Caki2 (cell line): ENCODE measurements at places on chromosomes 16 and 17. TPM values are rescaled to one million over a fixed set of nuclear protein-coding genes. Genes with fewer than 3 reads are reported as not detected.

- DNase-seq = no peak
Observed at GRCh38 chr16:85281181-85281580, 168.9 kb upstream of the CIBAR2 start.

- DNase-seq = no peak
Observed at GRCh38 chr16:89613231-89613953, at the start of gene DPEP1. Gene DPEP1, plus strand, starts transcription at chr16:89613642. Its CDS starts 16,769 bp downstream, at chr16:89630411.

Gene OR4D1
- not detected in 2 replicates for total RNA-seq

DNA sequence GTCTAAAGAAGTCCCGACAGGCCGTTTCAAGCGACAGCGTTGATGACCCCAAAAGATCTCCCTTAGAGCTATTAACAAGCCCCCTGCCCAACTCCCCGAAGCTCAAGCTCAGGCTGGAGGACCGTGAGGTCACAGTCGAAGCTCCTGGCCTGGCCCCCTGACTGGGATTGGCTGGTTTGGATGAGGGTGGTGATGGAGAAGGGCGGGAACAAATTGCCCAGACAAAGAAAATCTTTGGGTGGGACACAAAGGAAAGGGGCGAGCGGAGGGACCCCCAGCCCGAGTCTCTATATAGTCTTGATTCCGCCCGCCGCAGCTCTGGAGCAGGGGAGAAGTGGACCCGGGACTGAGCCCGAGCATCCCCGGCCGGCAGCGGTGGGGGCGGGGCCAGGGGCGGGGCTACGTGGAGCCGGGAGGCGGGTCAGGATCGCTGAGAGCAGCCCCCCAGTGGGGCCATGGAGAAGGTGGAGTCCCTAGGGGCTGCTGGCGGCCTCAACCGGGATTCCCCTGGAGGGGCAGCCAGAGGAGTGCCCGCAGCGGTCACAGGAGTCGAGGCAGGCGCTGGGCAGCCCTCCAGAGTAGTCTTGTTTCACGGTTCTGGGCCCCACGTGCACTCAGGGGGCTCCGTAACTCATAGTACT is 982 bp upstream of the NEURL4 start:
- DNase-seq = no peak

DNA sequence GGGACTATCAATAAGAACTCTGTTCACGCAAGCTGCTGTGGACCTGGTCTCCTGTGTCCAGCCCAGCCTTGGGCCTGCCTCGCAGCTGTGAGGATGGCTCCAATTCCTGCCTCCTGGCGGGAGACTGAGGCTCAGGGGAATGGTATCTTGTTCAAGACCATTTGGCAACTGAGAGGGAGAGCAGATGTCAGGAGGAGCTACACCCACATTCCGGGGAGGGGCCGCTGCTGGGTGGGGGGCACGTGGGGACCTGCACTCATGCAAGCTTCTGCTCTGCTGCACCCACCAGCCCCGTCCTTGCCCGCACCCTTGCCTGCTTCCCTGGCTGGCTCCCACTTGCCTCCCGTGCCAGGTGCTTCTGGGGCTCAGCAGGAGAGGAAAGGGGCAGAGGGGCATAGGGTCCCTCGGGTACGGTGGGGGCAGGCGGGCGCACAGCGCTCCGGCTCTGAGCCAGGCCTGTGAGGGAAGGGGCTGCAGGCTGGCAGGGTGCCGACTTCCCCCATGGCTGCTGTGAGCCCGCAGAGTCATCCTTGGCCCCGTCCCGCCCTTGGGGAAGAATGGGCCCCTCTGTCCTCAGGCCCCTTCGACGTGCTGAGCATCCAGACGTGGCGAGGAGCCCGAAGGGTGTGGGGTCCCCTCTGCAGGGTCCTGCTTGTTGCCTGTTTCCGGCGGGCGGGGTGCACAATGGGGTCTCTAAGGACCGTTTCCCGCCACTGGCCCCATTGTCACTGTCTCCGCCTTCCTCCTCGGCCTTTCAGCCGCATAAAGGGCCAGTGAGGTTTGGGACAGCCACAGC is 2.7 kb downstream of the METRN start:
- no peak for DNase-seq

Gene EVPLL
- total RNA-seq = not detected in 2 replicates

GRCh38 chr16:4295581-4295980 is 20.3 kb upstream of the GLIS2 start:
- DNase-seq = no peak

- DNase-seq = no peak
Observed at GRCh38 chr16:49653577-49653976, 202.3 kb downstream of the ZNF423 start.

GRCh38 chr17:56074361-56074890 is 78.8 kb upstream of the ANKFN1 start:
- no peak for DNase-seq

Gene TBC1D26
- total RNA-seq = not detected in 2 replicates

DNA sequence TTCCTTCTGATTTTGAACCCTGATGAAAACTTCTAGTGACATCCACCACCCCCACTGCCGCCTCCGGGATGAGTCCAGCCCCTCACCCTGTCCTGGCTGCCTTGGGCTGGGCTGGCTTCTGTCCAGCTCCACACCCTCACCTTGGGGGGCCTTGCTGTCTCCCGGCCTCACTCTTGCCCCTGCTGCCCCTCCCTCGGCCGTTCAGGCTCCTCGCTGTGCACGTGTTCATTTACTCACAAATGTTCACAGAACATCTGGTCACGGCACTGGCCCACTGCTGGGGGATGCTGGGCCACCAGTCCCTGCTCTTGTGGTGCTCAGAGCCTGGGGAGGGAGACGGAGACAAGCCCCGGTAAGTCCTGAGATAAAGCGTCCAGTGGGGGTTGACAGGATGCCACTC is 40.6 kb downstream of the PRMT7 start:
- DNase-seq = no peak

Gene PDIA2
- 0.74 TPM in 1 of 2 replicates, not detected in the other for total RNA-seq

DNA sequence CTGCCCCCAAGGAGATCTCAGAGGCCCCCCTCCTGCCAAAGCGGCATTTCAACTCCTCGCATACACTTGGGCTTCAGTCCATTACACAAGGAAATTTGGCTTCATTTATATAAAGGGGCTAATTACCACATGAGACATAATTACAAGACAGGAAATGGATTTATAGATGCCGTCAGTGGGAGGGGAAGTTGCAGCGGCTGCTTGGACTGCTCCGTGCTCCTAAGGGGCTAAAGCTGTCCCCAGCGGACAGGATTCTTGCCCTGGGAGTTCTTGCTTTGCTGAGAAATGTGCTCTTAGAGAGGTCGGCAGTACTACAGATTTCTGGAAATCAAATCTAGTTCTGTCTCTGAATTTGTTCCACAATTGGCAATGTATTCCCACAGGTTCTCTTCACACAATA is 57.2 kb upstream of the NLK start:
- DNase-seq = no peak

DNA sequence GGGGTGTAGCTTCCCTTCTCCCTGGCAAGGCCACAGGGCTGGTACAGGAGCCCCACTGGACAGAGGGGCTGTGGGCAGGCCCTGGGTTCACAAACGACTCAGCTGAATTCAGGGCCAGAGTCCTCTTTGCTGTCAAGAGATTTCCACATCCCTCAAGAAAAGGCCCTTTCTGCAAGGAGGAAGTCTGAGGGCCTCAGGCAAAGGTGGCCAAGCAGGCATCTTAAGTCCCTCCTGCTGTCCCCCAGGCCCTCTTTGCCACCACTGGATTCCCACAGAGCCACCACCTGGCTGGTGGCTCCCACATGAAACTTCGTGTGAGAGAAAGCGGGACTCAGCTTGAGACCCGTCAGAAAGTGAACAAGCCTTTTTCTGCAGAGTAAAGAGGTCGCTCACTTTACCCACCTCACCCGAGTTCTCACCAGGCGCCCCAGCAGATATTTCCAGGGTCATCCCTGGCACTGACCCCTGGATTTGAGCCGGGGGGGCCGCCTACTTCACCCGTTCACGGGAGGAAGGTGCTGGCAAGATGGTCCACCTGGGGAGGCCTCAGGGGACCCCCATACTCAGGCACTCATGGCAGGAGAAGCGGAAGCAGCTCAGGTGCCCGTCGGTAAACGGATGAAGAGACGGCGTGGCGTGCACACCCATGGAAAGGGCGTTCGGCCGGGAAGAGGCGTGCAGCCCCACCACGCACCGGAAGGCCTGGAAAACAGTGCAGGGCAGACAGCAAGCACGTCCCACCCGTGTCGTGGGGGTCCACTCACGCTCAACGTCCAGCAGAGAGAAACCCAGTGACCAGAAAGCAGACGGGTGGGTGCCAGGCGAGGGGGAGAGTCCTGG is 3.6 kb downstream of the RNF166 start:
- no peak for DNase-seq

GRCh38 chr17:77646046-77646430 is 312.5 kb upstream of the TNRC6C start:
- DNase-seq = no peak

Gene BICDL2
- total RNA-seq = not detected in 2 replicates

DNA sequence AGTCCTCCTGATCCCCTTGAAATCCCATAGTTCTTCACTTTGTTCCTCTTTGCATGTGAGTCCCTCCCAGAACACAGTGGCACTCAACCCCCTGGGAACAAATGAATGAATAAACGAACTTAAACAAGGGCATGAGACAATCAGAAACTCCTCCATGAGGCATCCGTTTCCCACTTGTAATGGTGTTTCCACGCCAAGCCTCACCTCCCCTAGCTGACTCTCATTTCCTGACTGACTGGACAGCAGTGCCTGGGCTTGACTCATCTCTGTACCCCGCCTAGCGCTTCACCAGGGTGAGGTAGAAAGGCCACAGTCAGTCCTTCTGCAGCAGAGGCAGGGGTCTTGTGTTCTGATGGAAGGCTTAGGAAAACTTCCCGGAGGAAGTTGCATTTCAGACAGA is 14.2 kb downstream of the KIF1C start:
- no peak for DNase-seq

- no peak for DNase-seq
Observed at GRCh38 chr17:43584666-43585102, 38.5 kb upstream of the ETV4 start.

DNA sequence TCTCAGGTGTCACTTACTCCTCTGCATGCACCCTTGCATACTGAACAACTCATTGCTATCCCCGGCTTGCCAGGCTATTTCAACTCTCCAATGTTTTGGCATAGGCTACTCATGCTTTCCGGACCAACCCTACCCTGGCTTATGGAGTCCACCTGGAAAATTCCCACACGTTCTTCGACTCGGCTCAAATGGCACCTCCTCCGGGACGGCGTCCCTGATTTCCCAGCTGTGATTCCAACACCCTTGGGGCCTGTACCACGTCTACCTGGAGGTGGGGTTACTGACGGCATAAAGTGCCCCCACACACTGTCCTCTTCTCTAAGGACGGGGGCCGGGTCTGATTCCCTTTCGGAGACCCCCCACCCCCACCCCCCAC is 498 bp downstream of the SMYD4 start:
- DNase-seq = no peak

- DNase-seq = no peak
Observed at GRCh38 chr17:4872786-4873185, 26.6 kb upstream of the C17orf107 start.

Gene CRYBA1
- not detected in 2 replicates for total RNA-seq

GRCh38 chr17:44105941-44106340 is 17.5 kb downstream of the HDAC5 start:
- no peak for DNase-seq

- DNase-seq = no peak
Observed at GRCh38 chr17:60155815-60156214, 6.0 kb downstream of the CA4 start.

DNA sequence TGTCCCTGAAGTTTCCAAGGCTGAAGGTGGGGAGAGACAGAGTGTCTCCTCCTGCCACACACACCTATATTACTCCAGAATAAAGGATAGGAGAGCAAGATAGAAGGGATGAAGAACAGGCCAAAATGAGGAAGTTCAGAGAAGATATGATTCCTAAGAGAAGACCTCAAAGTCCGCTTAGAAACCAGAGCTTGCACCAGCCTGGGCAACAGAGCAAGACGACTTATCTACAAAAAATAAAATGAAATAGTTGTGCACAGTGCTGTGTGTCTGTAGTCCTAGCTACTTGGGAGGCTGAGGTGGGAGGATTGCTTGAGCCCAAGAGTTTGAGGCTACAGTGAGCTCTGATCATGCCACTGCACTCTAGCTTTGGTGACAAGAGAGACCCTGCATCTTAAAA is 128.2 kb downstream of the HS3ST3B1 start:
- DNase-seq = no peak

GRCh38 chr17:40608061-40608581 is 39.5 kb downstream of the SMARCE1 start:
- DNase-seq = no peak

- DNase-seq = no peak
Observed at GRCh38 chr17:29590411-29591145, 1.1 kb upstream of the GIT1 start.

- peak; percentile 23 for DNase-seq
Observed at GRCh38 chr16:10297341-10298006, 88.4 kb upstream of the ATF7IP2 start.

- peak; percentile 58 for DNase-seq
Observed at GRCh38 chr17:33209671-33210070, 83.4 kb downstream of the ASIC2 start.

Gene NACA2
- total RNA-seq = not detected in 2 replicates

Gene CCL4L2
- not detected in 2 replicates for total RNA-seq

Gene POLG2
- 1.6 and 1.9 TPM in 2 replicates for total RNA-seq

DNA sequence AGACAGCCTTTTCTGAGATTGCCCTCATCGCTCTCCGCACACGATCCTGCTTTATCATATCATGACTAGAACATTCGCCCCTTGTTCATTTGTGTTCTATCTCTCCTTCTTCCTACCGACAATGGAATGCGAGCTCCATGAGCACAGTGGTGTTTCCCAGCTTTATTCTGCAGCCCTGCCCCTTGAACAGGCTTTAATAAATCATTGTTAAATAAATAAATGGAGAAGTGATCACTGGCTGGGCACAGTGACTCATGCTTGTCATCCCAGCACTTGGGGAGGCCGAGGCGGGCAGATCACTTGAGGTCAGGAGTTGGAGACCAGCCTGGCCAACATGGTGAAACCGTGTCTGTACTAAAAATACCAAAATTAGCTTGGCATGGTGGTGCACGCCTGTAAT is 1063.3 kb upstream of the EEF2KMT start:
- DNase-seq = peak; percentile 12

DNA sequence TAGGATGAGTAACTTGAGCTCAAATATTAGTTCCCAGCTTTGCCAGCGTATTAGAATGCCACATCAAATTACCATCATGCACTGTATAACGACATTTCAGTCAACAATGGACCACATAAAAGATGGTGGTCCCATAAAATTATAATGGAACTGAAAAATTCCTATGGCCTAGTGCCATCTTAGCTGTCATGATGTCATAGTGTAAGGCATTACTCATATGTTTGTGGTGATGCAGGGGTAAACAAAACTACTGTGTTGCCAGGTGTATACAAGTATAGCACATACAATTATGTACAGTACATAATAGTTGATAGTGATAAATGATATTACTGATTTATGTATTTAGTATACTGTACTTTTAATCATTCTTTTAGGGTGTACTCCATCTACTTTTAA is 54.4 kb upstream of the NETO2 start:
- DNase-seq = no peak

Gene KRTAP3-1
- total RNA-seq = not detected in 2 replicates

- DNase-seq = no peak
Observed at GRCh38 chr17:6286233-6286632, 148.7 kb downstream of the AIPL1 start.

GRCh38 chr17:45355087-45355486 is 38.3 kb upstream of the MAP3K14 start:
- DNase-seq = no peak
